ENCODE measurements at places on chromosomes 13 and 19. TPM values are rescaled to one million over a fixed set of nuclear protein-coding genes. Genes with fewer than 3 reads are reported as not detected.

The NLRP7 gene
- not detected for total RNA-seq

The MYH14 gene
- 51.6 TPM for total RNA-seq

The SERPINE3 gene
- not detected for total RNA-seq

The COX7A1 gene
- total RNA-seq: 33.1 TPM

The U2AF1L4 gene
- 6.6 TPM for total RNA-seq

The C1QTNF9 gene
- not detected for total RNA-seq

The GNG8 gene
- not detected for total RNA-seq

The GPR4 gene
- total RNA-seq: 3.4 TPM

The ZNF723 gene
- not detected for total RNA-seq

The LRRC8E gene
- 6.6 TPM for total RNA-seq

The IGFL1 gene
- total RNA-seq: 7.9 TPM

The ZFP28 gene
- 7.1 TPM for total RNA-seq

The PALM gene
- total RNA-seq: 40.0 TPM

The CYP2A6 gene
- total RNA-seq: 2.0 TPM

The MICU2 gene
- 61.9 TPM for total RNA-seq

The SELENOV gene
- total RNA-seq: not detected

The GRIK5 gene
- total RNA-seq: 2.5 TPM

The SMIM44 gene
- not detected for total RNA-seq
